CD4-positive, alpha-beta T cell treated with Interleukin-2 at 100 ng/mL for 4 hours (primary cell): ENCODE measurements at places on chromosomes 2 and 18.

GRCh38 chr2:119227346-119227745, 3.7 kb downstream of the STEAP3 start:
- DNase-seq, result no peak

DNA sequence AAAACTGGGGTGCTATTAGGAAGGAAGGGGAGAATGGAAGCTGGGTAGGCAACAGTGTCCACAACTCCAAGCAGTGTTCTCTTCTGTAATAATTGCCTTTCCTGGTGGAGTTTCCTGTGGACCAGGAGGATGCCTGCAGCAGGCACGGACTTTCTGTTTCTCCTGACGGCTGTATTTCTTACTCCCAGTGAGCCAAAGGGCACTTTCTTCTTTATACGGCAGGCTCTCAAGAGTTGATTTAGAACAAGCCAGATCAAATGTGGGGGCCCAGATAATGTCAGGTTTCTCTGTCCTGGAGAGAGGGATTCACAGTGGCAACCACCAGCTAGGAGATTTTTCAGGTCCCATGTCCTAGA, 13.0 kb upstream of the PROC start:
- DNase-seq, result no peak

- DNase-seq, result no peak
Observed at GRCh38 chr2:28135324-28135723, 244.8 kb downstream of the BABAM2 start.

GRCh38 chr2:210655229-210655975, 99.0 kb downstream of the CPS1 start:
- DNase-seq, result no peak

DNA sequence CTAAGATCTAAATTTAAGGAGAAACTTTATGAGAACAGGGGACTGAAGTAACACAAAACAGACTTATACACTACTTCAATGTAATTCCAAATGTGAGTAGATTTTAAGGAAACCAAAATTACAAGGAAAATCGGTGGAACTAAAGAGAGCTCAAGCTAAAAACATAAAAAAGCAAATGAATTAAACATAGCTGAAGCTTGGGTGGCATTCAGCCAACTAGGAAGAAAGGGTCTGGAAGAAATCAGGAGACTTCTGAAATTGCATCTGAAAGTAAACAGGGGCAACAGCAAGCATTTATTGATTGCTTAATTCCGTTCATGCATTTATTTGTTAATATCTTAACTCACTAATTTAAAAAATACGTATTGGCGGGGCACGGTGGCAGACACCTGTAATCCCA, 727.3 kb upstream of the PKDCC start:
- DNase-seq, result no peak

DNA sequence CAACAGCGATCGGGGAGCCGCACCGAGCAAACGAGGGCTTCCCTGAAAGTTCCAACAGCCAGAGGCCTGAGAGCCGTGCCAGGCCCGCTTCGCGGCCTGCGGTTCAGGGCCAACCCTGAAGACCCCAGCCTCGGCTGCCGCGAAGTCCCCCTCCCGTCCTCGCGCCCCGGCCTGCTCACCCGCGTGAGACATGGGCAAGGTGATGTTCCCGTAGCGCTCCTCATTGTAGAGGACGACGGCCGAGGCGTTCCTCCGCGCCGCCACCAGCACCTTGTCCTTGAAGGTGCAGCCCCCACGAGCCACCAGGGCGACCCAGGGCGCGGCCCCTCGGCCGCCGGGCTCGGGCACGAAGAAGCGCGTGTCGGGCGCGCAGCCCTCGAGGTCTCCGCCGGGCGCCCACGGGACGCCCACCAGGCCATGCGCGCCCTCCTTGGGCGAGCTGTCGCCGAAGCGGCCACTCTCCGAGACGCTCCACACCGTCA, 510 bp downstream of the RNF149 start:
- DNase-seq, result peak; percentile 19

DNA sequence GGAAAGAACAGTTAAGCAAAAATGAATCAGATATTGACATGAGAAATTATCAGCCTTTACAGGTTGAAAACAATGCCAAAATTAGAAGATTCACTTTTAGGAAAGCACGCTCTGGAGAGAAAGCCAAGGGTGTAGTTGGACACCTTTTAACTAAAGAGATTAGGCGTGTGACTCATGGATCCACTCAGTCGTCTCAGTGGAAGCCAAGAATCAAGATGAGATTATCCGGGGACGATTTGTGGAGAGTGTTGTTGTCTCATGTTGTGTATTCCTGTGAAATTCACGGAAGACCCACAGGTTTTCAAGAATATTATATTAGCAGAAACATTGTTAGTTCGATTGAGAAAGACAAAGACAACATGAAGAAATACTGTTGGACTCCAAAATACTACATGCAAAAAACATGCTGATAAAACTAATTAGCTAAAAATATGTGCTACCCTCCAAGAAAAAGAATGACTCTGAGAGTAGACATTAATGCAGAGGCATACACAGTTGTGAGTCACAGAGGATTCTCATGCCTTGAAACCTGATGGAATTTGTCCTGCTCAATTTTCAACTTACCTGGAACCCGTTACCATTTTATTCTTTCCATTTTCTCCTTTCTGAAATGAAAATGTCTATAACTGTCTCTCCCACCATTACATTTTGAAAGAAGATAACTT, 192.1 kb upstream of the RND3 start:
- no peak for DNase-seq
